ENCODE measurements at places on chromosomes 7 and 10.

GRCh38 chr7:144019457-144019856 is 19.3 kb downstream of the OR6B1 start:
- no peak for DNase-seq

DNA sequence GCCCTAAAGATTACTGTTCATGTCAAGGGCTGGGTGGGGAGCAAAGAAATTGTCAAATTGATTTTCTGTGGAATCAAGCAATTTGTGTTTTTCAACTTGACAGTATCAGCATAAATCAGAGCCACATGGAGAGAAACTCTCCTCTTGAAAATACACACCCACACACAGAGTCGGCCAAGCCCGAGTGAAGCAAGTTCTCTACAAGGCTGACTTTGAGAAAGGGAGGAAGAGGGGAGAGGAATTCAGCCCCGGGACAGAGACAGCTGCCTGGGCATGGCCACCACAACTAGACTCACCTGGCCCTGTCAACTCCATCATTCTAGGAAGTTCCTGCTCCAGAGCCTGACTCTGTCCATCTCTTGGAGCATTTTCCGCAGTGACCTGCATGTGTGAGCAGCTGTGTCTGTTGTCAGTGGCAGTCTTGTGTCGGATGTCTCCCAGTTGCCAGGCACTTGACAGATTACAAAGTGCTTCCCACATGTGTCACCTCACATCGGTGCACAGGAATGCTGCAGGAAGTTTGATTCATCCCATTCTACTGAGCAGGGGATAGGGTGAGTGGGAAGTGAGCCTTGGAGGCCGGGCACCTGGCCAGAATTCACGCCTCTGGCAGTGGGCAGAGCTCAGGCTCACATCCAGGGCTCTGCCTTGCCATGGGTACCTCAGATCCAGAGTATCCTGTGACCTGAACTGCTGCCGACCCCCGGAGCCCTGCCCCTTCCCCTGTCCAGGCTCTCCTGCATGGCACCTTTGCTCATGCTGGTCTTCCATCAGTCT is 37.9 kb downstream of the ADAM12 start:
- no peak for DNase-seq

DNA sequence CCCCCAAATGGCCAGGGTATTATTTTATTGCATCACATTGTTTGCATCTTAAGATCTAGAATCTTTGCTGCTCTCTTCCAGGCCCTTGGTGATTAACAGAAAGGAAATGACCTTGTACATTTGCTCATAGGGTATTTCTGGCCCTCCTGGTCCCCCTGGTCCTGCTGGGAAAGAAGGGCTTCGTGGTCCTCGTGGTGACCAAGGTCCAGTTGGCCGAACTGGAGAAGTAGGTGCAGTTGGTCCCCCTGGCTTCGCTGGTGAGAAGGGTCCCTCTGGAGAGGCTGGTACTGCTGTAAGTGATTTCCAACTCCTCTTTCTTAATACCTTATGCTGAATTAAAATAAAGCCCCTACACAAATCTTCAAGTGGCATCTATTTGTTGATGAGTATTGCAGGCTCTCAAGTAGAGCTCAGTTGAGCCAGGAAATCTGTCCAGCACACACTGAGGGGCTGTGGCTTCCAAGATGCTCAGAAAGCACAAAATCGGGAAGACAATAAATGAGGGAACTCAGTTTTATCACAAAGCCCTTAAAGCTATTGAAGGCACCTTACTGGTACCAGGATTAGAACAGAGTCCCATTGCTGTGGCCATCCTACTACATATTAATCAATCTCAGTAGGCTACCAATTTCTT is 28.2 kb downstream of the COL1A2 start:
- DNase-seq = no peak

- DNase-seq = no peak
Measured at GRCh38 chr10:21961847-21962246, 41.7 kb downstream of the DNAJC1 start.

DNA sequence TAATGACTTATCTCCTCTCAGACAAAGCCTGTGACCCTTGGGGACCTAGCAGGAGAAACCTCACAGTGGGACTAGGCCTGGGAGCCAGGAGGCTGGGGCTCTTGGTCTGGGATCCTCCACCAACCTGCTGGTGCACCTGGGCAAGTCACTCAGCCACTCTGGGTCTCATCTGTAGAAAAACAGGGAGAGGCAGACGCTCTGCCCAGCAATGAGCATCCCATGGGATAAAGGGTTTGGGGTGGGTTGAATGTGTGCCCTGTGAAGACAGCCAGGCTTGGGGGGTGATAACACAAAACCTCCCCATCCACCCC is 81.6 kb downstream of the ZMIZ1 start:
- DNase-seq = no peak

DNA sequence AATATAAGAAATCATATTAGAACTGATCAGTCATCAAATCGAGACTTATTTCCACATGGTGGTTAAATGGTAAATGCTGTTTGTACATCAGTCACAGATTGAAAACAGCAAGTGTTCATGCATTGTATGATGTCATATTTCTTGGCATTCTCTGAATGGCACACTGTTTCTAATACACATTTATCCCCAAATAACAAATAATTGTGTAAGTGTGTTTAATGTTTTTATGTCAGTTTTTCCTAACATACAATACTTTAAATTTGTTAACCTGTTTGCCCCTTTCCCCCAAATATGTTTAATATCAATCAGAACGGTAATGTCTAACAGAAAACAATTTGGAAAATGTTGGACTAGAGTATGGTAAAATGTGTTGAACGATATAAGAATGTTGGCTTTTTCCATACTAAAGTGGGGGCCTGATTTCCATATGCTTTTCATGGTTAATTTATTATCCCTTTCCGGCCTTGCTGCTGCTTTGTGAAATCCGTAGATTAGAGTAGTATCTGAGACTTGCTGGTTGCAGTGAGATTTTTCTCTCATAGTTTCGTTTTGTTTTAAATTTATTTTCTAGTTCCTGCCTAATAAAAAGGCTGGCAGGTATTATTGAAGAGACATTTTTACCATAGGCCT is 23.7 kb downstream of the RAB18 start:
- no peak for DNase-seq

DNA sequence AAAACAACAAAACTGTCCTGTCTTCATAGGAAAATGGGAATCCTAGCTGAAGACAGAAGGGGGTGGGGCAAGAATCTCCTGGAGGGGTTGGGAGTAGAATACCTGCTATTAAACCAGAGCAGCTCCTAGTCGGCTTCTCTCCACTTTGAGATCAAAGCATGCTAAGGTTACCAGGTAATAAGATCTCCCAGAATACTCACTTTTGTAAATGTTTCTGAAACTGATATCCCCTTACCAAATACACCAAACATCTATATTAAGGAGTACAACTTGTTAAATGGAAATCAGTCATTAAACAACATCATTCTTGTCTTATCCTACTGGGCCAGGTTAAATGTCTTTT is 29.5 kb upstream of the DAGLB start:
- no peak for DNase-seq

GRCh38 chr7:158532093-158532627 is 55.5 kb downstream of the PTPRN2 start:
- DNase-seq = no peak

- no peak for DNase-seq
Measured at GRCh38 chr10:25112016-25112415, 62.8 kb upstream of the GPR158 start.

DNA sequence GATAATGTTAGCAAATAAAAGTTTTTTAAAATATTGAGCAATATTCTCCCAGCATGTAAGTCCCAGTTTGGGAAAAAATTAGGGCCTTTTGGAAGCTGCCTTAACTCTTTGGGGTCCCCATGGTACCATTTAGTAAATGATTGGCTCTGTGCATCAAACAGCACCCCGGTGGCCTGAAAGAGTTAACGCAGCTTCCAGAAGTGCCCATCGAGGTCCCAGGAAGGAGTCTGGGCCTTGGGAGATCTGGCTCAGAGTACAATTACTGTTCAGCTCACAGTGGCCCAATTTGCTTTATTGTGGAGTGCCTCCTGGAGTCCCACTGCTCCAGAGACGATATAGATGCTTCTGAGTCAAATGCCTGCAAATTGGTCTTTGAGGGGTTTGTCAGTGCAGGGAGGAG is 31.7 kb downstream of the WDFY4 start:
- DNase-seq = no peak

DNA sequence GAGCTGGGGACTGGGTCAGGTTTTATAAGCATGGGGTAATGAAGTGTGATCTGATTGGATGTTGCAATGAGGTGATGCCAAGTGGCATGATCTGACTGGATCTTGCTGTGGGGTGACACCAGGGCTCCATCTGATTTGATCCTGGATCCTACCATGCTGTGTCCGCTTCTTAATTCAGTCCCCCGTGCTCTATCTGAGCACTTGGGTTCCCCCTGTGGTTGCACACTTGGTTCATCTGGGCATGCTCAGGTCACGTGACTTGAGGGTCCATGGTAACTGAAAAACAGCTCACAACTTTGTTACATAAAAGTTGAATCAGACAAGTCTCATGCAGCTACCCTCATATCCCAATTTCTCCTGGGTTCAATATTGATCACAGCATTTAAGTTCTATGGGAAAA is 448.6 kb upstream of the NRP1 start:
- DNase-seq = no peak

GRCh38 chr7:26492816-26493215 is 201.2 kb downstream of the SNX10 start:
- DNase-seq = peak; percentile 92

GRCh38 chr7:21939136-21939857 is 6.4 kb downstream of the CDCA7L start:
- DNase-seq = no peak

GRCh38 chr10:43966571-43966965 is 317.9 kb upstream of the ZNF32 start:
- no peak for DNase-seq

GRCh38 chr10:114543456-114543855 is 114.6 kb downstream of the ABLIM1 start:
- DNase-seq = no peak

DNA sequence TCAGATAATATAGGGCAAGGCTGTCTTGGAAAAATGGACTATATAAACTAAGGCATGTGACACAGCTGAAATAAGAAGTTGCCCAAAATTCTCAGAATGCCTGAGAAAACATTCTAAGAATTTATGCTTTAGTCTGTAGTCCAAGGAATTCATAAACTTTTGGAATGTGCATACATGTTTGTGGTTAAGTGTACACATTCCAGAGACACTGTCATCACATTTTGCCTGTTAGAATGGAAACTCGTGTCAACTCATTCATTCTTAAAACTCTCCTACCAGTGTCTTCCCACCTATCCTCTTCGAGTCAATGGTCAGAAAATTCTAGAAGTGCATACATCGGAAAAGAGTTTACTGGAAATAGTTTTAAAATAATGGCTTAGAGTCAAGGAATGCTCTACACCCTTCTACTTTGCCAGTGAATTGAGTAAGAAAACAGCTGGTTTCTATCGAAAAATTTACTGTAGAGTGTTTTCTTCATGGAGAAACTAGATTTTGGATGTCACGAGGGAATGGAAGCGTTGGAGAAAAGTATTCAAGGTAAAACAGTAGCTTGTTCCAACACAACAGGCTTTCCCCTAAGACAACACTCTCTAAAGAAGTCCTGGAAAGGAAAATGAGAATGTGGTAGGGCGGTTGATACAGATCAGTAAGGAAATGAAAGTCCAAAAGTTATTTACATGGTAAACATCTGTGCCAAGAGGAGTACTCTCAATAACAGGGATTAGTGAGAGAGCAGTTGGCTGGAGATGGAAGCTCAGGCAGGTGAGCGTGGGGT is 1177.6 kb upstream of the C7orf33 start:
- DNase-seq = no peak

- DNase-seq = no peak
Measured at GRCh38 chr10:95783741-95784140, 27.8 kb downstream of the ENTPD1 start.

DNA sequence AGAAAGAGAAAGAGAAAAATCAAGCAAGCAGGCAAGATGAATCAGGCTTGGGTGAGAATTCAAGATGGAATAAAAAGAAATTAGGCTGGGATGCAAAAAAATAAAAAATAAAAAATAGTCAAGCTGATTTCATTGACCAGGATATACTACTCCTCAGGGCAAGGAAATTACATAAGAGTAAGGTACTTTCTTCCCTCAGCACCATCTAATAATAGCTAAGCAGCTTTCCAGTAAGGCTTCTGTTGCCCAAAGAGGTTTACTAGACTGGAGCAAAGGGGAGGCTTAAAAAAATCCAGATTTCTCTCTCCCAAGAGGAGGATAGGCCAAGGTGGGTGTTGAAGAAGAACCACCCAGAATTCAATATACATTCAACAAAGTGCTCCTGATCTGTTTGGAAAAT is 93.6 kb downstream of the NEURL1 start:
- no peak for DNase-seq

GRCh38 chr10:82742478-82742877 is 867.5 kb downstream of the NRG3 start:
- no peak for DNase-seq

- no peak for DNase-seq
Measured at GRCh38 chr7:46746695-46747687, 825.9 kb upstream of the IGFBP3 start.

GRCh38 chr7:135317676-135318325 is 84.2 kb downstream of the STRA8 start:
- DNase-seq = no peak

DNA sequence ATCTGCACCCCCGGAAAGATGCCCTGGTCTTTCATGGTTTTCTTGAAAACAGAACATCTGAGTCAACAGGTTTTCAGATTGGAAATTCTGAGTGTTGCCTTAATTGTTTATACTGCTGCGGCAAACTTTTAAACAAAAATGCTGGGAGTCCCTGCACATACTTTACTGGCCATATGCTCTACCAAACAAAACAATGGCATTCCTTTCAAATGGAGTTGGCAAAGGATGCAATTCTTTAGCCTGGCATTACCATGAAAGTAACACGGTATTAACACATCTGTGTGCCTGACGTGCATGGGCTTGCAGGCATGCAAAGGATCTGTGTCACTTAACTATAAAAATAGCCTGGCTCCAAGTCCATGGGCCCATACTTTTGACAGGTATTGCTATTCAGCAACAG is 4.2 kb downstream of the INHBA start:
- peak; percentile 49 for DNase-seq

- no peak for DNase-seq
Measured at GRCh38 chr7:114818501-114818900, 103.4 kb upstream of the MDFIC start.

Data from DMS 273 treated with DMSO at 0.1 percent for 48 hours (cell line).